EL (cell line): ENCODE measurements at places on chromosomes 3 and 15.

GRCh38 chr15:85618956-85619491 is 175.7 kb downstream of the KLHL25 start:
- DNase-seq: peak; percentile 92

DNA sequence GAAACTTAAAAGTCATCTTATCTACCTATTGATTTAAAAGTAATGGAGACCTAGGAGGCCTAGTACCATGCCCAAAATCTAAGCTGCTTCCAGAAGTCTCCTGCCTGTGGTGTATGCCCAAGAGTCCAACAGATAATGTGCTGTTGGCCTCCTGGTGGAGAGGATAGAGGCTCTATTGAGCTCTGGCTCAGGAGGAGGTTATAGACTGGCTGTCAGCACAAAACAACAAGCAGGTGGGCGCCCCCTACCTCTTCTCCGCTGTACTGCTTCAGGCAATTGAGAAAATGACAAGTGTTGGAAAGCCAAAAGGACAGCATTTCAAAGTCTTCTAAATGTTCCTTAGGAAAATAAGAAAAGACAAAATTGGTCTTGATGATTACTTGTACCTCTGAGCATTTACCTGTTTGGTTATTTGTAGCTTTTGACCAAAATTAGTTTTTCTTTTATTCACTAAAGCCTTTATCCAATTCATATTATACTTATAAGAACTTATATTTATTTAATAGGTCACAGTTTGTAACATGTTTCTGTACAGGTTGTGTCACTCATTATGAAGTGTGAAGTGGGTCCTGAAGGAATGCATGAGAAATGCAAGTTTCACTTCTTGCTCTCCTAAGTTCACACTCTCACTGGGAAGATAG is 17.2 kb upstream of the GNB5 start:
- peak; percentile 76 for DNase-seq

GRCh38 chr15:39156166-39156565 is 424.7 kb upstream of the THBS1 start:
- DNase-seq: no peak

- DNase-seq: no peak
These were observed 25.0 kb upstream of the TM4SF1 start for GRCh38 chr3:149402481-149402880.
